ENCODE measurements at places on chromosomes 5 and 9. TPM values are rescaled to one million over a fixed set of nuclear protein-coding genes. Genes with fewer than 3 reads are reported as not detected.

Gene SHOC1
- 25.9 TPM for total RNA-seq

Gene FYB1
- total RNA-seq = 2.5 TPM

GRCh38 chr5:112576298-112576925 lies 157.3 kb upstream of the EPB41L4A start:
- H3K27ac ChIP-seq = peak overlapping the region; percentile 36
- H3K27me3 ChIP-seq = no peaks in the 10 kb centered on the region
- peaks cover 4% of the 10 kb centered on the region for H3K4me1 ChIP-seq
- H3K36me3 ChIP-seq = no peaks in the 10 kb centered on the region
- H3K4me3 ChIP-seq = no peak overlapping the region

DNA sequence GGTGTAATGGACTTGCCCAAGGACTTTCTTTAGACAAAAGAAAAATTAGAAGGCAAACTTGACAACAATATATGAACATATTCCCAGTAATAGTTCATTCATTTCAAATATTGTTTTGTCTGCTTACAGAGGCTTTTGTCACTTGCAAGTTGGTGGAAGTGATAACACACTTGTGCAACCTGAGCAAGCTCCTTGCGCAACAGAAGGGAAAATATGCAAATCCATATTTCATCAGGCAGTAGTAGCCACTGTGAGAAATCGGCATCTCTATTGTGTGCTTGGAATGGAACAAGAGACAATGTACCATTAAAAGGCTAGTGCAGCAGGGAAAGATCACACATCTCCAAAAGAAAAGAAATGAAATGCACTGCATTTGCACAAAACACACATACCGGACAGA lies 125.3 kb upstream of the RASEF start:
- no peak overlapping the region for H3K4me3 ChIP-seq
- no peaks in the 10 kb centered on the region for H3K36me3 ChIP-seq
- no peaks in the 10 kb centered on the region for H3K27me3 ChIP-seq
- H3K4me1 ChIP-seq = no peaks in the 10 kb centered on the region

GRCh38 chr9:134628354-134628736 lies 13.3 kb upstream of the COL5A1 start:
- no peak overlapping the region for H3K4me3 ChIP-seq
- DNase-seq = no peak
- H3K27me3 ChIP-seq = no peaks in the 10 kb centered on the region
- H3K27ac ChIP-seq = no peak overlapping the region
- no peaks in the 10 kb centered on the region for H3K4me1 ChIP-seq

GRCh38 chr5:24773261-24773660 lies 128.5 kb upstream of the CDH10 start:
- H3K4me1 ChIP-seq = no peaks in the 10 kb centered on the region
- H3K4me3 ChIP-seq = no peak overlapping the region
- H3K36me3 ChIP-seq = no peaks in the 10 kb centered on the region

Gene NR5A1
- total RNA-seq = 43.5 TPM

Gene DOCK8
- 51.4 TPM for total RNA-seq

- peak overlapping the region; percentile 69 for H3K27ac ChIP-seq
- no peaks in the 10 kb centered on the region for H3K27me3 ChIP-seq
- H3K36me3 ChIP-seq = no peaks in the 10 kb centered on the region
- DNase-seq = no peak
- H3K4me3 ChIP-seq = peak overlapping the region; percentile 78
- H3K4me1 ChIP-seq = no peaks in the 10 kb centered on the region
Measured at GRCh38 chr9:94031380-94031779, 52.9 kb upstream of the PTPDC1 start.

GRCh38 chr5:146345240-146345577 lies 6.6 kb downstream of the POU4F3 start:
- peaks cover 4% of the 10 kb centered on the region for H3K4me1 ChIP-seq
- H3K27me3 ChIP-seq = peaks cover 4% of the 10 kb centered on the region
- H3K4me3 ChIP-seq = peak overlapping the region; percentile 8
- no peak overlapping the region for H3K27ac ChIP-seq
- H3K36me3 ChIP-seq = no peaks in the 10 kb centered on the region

Gene N4BP3
- 3.6 TPM for total RNA-seq
